ENCODE measurements at places on chromosomes 2 and 18.

DNA sequence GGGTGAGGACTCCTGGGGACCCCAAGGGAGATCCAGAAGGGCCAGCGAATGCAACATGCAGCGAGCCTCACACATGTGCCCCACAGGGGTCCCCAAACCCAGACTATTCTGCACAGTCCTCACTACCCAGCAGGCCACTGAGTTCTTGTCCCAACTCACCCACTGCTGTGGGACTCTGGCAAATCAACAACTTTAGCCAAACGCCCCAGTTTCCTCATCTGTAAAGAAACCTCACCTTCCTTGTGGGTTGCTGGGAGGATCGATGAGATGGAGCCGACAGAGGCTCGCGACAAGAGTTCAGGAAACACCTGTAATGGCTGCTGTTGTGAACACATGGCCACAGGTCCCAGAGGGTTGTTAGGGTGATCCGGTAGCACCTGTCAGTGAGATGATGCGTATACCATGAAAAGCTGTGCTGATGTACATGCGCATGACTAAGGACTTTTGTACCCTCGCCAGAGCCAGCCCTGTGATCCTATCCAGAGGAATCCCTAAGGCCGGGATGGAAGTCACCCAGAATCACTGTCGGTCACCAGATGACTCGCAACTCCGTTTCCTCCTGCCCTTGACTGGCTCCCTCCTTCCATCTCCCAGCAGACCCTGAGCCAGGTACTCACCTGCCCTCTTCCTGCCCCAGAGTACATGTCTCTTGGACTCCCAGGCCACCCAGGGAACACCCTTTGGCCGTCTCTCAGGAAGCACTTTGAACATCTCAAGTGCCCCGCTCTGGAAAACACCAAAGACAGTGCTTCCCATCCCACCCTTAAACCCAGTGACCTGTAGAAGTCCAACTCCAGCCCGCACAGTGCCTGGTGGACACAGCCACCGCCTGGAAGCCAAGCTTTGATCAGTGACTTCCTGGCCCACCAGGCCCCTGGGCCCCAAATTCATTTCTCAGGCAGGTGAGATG lies 103.3 kb upstream of the ID2 start:
- no peak for DNase-seq

DNA sequence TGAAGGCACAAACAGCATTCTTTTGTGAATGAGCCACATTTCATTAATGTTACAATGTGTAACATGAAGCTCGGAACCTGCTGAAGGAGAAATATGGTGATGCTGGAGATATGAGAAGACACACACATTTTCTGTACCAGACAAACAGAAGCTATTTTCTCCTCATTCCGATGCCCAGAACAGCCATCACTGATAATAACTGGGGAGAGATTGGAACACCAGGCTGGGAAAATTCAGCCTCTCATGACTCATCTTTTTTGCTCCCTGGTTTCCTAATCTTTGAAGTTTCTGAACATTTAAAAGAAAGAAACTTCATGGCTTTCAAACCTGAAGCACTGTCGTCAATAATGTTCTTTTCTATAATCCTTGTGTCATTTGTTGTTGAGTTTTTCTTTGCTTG lies 110.9 kb downstream of the LYPD6 start:
- no peak for DNase-seq

DNA sequence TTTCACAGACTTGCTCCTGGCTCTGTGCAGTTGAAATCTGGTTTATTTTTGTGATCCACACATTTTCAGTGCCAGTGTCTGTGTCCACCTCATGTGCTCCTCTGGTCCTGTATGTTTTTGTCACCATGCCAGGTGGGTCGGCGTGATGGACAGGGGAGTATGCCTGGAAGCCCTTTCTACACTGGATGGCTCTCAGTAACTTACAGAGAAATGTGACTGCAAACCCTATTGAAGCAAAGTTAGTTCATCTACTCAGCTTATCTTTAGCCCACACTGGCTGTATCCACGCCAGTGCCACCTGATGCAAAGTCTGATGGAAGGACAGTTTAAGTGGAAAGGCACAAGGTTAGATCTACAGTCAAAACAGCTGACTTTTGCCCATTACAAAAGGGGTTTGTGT lies 4.3 kb downstream of the IMPA2 start:
- DNase-seq = no peak

DNA sequence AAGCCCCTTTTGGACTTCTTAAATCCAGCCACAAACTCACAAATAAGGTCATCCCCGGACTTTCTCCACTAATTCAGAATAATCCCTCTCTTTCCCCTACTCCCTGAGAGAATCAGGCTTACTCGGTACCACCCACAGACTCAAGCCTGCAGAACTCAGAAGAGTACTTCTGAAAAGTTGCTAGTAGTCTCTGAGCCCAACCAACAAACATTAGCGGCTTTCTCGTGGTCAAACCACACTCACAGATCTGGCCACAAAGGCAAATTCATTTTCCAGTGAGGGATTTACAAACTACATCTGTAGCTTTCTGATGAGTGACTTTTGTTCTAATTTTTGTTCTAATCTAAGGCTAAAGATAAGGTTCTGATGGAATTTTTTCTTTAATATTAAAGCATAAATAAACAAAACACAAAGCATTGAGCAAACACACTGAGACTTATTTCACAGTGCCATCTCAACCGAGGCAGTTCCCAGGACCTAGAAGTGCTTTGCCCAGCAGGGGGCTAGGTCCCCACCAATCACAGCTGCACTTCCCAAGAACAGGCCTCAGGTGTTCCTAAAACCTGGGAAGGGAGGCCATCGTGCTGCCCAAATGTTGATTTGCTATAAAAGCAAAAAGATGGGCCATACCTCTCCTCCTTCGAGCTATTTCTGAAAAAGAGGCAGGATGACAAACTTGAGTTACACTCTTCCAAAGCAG lies 110.7 kb downstream of the COLEC12 start:
- DNase-seq = no peak

- no peak for DNase-seq
Observed at GRCh38 chr2:104786821-104787220, 67.1 kb upstream of the POU3F3 start.

GRCh38 chr2:41922177-41922576 lies 125.6 kb upstream of the PKDCC start:
- no peak for DNase-seq

DNA sequence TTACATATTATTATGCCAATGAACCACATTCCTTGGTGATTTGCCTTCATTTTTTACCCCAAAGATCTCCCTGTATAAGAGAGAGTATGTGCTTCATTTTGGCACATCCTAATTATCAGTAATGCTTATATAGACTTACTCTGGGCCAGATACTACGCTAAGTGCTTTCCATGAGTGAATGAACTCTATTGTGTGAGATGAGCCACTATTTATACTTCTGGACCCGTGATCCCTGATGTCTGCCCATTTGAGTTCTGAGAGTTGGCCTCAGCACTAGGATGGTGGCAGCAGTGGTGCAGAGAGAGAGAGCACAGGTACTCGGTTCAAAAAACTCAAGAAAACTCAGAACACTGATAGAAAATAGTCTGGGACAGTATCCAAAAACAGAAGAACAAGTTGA lies 17.4 kb upstream of the KCMF1 start:
- DNase-seq = no peak

DNA sequence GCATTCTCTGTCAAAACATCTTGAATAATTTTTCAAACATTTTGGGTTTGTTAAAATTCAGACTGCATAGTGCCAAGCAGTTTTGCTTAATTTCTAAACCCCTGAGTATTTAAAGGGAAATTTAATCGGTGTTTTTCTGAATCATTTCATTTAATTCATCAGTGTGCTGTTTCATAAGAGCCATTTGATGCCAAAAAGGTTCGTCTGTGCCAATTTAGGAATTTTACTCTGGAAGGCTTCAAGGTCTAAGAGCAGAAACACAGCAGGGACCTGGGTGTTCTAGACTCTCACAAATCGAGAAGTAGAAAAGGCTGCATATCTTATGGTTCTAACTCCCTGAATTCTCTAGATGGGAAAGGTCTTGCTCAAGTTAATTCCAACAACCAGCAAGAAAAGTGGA lies 311.9 kb upstream of the NT5C1B start:
- no peak for DNase-seq

DNA sequence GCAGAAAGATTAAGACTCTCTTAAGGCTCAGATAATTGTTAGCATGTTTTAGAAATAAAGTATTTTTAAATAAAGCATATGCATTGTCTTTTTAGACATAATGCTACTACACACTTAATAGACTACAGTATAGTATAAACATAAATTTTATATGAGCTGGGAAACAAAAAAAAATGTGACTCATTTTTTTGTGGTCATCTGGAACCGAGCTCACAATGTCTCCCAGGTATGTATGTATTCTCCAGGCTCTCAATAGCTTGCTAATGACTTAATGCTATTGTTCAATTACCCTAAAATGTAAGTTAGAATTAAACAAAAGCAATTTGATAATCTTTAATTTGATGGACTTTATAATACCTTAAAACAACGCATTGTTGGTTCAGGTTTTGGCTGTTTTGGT lies 167.2 kb downstream of the NUP35 start:
- no peak for DNase-seq

- no peak for DNase-seq
Observed at GRCh38 chr2:152421521-152422370, 86.8 kb downstream of the FMNL2 start.

DNA sequence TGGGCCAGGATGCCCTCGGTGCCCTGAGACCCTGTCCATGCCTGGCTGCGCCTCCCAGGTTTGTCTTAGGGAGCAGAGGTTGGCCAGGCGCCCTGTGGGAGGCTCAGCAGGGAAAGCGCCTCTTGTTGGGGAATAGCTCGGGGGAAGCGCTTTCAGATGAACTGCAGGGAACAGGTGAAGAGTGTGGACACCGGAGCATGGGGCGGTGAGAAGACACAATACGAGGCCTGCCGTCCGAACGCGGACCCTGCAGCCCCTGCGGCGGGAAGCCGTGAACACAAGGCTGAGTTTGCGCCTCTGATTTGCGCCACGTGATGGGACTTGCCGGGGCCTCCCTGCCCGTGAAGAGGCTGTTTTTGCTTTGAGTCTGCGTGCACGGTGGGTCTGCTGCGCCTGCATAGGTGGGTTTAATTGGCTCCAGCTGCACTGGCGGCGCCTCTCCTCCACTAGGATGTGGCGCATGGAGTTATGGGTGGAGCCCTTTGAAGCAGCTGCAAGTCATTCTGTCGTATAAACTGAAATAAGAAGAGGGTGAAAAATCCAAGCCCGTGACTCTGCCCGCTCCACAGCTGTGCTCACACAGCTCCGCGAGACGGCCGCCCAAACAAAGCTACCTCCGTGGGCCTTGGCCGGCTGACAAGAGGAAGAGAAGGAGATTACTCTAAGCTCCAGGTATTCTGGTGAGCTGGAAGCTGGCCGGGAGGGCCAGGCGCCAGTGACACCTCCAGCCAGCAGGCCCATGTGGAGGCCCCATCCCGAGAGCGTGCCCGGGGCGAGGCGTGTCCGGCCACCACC lies 103.5 kb upstream of the CTDP1 start:
- DNase-seq = no peak

DNA sequence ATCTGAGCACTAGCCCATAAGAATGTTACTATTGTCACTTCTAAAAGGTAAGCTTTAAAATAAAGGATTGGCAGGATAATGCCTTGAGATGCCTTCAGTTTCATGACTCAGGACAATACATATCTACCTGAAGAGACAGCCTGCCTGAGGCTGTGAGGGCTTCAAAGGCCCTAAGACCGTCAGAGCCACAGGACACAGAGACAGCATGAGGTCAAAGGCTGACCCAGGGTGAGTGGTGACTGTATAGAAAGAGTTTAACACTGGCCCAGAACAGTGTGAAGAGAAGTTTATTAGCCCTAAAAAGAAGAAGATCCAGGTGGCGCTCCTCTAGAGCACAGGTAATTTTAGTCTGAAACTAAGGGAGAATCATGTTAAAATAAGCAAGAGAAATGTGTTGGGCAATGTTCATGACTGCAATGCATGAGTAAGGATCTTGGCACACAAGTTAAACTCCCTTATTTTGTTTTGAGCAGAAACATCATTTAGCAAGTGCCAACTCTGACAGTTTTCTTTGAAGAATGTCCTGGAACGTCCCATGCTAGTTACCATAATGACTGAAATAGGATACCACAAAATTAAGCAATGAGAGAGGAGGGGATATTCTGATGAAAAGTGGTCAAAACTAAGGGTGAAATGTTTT lies 78.1 kb upstream of the FAM110C start:
- DNase-seq = no peak

DNA sequence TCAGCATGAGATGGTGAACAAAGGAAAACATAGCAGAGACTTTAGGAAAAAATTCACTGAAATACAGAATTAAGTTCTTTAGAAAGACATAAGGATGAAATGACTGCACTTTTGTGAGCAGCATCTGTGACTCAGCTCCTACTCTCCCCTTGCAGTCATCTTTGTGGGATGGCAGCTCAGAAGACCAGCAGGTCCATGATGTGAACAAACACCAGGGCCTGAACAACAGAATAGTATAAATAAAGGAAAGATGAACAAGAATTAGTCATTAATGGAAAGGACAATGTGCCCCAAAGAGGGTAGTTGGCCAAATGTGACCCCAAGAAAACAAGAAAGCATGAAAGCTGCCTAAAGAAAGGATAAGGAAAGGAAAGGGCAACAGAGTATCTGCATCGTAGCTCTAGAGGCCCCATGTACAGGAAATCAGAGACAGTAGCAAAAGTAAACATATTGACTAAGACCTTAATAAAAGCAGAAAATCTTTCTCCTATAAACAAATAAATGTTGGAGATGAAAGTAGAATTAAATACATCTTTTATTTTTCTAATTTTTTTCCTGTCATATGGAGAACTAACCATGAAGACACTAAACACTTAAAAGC lies 318.0 kb downstream of the ZEB2 start:
- DNase-seq = no peak

GRCh38 chr2:73841912-73842738 lies 13.4 kb downstream of the STAMBP start:
- DNase-seq = no peak

- DNase-seq = no peak
Observed at GRCh38 chr18:27685807-27686412, 491.0 kb downstream of the CDH2 start.

DNA sequence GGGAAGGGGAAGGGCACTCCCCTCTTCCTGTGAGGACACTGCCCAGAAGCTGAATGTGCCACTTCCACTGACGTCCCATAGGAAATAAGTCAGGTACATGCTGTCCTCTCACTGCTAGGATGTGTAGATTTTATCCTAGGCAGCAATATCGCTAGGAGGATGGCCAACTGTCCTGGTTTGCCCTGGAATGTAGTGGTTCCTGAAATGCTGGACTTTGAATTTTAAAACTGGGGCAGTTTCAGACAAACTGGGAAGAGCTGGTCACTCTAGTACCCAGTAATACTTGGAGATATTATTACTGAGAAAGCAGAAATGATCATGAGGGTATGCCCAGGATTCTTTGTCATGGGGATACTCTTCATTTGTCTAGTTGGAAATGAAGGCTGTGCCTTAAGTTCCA lies 5.4 kb upstream of the KCNS3 start:
- no peak for DNase-seq

- DNase-seq = no peak
Observed at GRCh38 chr2:72833084-72833714, 7.4 kb upstream of the EXOC6B start.

- no peak for DNase-seq
Observed at GRCh38 chr18:9404565-9405060, 70.0 kb downstream of the TWSG1 start.

Data from effector memory CD4-positive, alpha-beta T cell (primary cell).